ENCODE measurements at places on chromosomes 4 and X.

DNA sequence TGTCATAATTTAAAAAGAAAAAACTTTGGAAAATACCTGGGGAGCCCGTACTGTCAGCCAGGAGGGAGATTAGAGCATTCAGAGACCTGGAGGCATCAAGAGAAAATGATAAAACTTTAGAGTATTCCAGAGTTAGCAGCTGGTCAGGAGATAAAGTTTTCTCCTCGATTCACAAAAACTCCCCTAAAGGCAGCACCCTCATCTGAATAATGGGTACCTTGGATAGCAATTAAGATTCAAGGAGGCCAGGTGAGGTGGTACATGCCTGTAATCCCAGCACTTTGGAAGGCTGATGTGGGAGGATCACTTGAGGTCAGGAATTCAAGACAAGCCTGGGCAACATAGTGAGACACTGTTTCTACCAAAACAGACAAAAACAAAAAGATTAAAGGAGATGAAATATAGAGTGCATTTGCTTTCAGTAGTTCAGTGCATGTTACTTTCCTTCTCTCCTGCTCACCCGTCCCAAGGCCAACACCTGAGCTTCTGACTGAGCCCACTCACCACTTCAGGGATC is 18.6 kb upstream of the RAB40A start:
- no peaks in the 10 kb centered on the region for H3K4me1 ChIP-seq
- peak overlapping the region; percentile 46 for H3K27ac ChIP-seq
- no peaks in the 10 kb centered on the region for H3K36me3 ChIP-seq

GRCh38 chr4:182896421-182896820 is 20.8 kb downstream of the DCTD start:
- H3K27ac ChIP-seq: no peak overlapping the region
- H3K36me3 ChIP-seq: peaks cover 78% of the 10 kb centered on the region
- no peak overlapping the region for H3K4me3 ChIP-seq
- no peak for DNase-seq

GRCh38 chrX:153411255-153411987 is at the start of gene ZFP92:
Gene ZFP92, plus strand, starts transcription at chrX:153411472. Its CDS starts 6,851 bp downstream, at chrX:153418323.
- peak within 1 kb of the TSS; percentile 18 for H3K27ac ChIP-seq
- H3K4me3 ChIP-seq: peak within 1 kb of the TSS; percentile 61
- H3K4me1 ChIP-seq: peaks cover 10% of the 10 kb centered on the region
- DNase-seq: peak; percentile 62
- H3K36me3 ChIP-seq: no peaks in the 10 kb centered on the region

DNA sequence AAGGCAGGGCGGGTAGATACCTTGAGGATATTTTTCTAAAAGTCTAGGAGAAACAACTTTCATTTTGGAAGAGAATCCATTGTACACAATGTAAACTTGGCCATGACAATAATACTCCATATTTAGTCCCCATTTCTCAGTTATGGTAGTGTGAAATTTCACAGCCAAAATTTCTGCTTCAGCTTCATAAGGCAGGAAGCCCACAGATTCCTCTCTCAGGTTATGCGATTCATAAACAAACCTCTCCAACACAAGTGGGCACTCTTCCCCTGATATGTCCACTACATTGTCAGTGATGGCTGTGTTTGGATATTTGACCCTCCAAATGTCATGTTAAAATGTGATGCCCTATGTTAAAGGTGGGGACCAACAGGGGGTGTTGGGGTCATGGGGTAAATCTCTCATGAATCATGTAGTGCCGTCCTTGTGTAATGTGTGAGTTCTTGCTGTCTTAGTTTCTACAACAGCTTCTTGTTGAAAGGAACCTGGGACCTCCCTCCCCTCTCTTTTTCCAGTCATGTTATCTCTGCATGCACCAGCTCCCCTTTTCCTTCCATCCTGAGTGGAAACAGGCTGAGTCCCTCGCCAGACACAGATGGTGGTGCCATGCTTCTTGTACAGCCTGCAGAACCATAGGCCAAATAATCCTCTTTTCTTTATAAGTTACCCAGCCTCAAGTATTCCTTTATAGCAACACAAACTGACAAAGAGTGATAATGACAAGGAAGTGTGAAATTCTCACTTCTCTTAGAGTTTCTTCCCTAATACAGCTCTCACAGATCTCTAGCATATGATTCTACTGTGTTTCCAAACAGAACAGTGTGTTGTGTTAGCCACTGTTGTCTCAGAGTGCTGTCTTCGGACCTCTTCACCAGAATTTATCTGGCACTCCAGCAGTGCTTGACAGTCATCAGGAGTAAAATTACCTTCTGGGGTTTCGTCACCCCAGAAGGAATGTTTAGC is 598.4 kb upstream of the GNPDA2 start:
- H3K4me3 ChIP-seq: no peak overlapping the region
- H3K4me1 ChIP-seq: no peaks in the 10 kb centered on the region
- no peaks in the 10 kb centered on the region for H3K27me3 ChIP-seq
- no peak for DNase-seq

DNA sequence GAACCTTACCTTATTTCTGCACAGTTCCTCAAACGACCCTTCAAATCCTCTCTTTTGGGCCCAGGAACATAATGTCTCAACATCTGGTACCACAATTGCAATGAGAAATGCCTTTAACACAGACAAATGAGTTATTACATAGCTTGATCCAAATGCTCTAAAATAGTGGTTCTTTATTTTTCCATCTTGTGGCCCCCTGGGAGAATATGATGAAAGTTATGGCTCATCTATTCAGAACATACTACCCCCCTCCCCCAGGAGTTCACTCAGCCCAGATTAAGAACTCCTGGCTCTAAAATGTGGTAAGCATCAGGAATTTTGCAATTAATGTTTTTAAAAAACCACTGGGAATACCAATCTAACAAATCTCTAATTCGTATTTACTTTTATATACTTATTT is 23.9 kb upstream of the CENPU start:
- no peak overlapping the region for H3K27ac ChIP-seq
- no peak overlapping the region for H3K4me3 ChIP-seq
- no peak for DNase-seq
- H3K4me1 ChIP-seq: no peaks in the 10 kb centered on the region
- H3K36me3 ChIP-seq: peaks cover 73% of the 10 kb centered on the region

- peaks cover 12% of the 10 kb centered on the region for H3K4me1 ChIP-seq
- no peaks in the 10 kb centered on the region for H3K36me3 ChIP-seq
Observed at GRCh38 chr4:78292341-78292740, 235.2 kb downstream of the FRAS1 start.

DNA sequence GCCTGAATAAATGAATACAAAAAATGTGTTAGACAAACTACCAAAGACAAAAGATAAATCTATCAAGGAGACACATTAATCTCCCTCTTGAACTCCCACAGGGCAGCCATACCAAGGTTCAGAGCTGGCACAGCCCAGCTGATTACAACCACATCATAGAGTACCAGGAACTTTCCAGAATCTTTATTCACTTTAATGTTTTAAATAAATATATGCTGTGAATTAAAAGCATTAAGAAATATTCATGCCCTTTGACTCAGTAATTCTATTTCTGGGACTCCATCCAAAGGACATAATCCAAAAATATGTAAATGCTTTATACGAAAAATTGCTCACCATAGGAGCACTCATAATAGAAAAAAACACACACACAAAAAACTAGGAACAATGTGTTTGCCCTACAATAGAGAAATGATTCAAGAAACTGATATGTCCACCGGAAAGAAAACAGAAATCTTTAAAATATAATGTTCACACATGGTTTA is 126.0 kb downstream of the LDB2 start:
- H3K4me1 ChIP-seq: no peaks in the 10 kb centered on the region
- H3K27ac ChIP-seq: no peak overlapping the region
- no peak for DNase-seq
- H3K36me3 ChIP-seq: no peaks in the 10 kb centered on the region

DNA sequence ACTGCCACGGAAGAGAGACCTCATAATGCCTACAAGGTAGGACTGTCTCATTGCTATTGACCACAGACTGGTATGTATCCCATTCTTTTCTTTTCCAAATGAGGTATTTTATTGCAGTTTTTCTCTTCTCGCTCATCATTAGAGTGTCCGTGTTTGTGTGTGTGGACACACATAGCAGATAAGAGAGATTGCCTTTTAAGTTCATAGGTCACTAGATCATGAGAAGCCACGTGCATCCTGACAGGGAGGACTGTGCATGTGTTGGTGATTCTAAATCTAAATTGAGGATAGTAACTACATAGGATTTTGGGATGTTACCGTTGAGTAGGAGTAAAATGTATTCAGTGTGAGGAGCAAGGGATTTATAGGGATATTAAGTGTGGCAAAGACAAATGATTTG is 37.3 kb downstream of the HPGD start:
- H3K27ac ChIP-seq: no peak overlapping the region
- DNase-seq: no peak
- H3K27me3 ChIP-seq: no peaks in the 10 kb centered on the region
- no peak overlapping the region for H3K4me3 ChIP-seq
- no peaks in the 10 kb centered on the region for H3K36me3 ChIP-seq

- no peak overlapping the region for H3K27ac ChIP-seq
- H3K4me3 ChIP-seq: no peak overlapping the region
- no peak for DNase-seq
- no peaks in the 10 kb centered on the region for H3K4me1 ChIP-seq
Observed at GRCh38 chr4:149135062-149135461, 680.6 kb downstream of the IQCM start.

- DNase-seq: no peak
- peak overlapping the region; percentile 54 for H3K4me3 ChIP-seq
- H3K27ac ChIP-seq: peak overlapping the region; percentile 73
- no peaks in the 10 kb centered on the region for H3K4me1 ChIP-seq
- no peaks in the 10 kb centered on the region for H3K36me3 ChIP-seq
Observed at GRCh38 chrX:1535241-1536041, 1.5 kb downstream of the P2RY8 start.

DNA sequence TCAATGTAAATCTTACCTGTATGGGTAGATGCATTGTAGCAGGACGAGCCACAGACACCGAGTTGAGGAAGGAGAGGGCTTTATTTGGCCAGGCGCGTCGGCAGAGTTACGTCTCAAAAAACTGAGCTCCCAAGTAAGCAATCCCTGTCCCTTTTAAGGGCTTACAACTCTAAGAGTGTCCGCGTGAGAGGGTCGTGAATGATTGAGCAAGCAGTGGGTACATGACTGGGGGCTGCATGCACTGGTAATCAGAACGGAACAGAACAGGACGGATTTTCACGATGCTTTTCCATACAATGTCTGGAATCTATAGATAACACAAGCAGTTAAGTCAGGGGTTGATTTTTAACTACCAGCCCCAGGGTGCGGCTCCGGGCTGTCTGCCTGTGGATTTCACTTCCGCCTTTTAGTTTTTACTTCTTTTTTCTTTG is 524.9 kb upstream of the HTR2C start:
- no peak overlapping the region for H3K4me3 ChIP-seq
- no peaks in the 10 kb centered on the region for H3K4me1 ChIP-seq
- H3K27me3 ChIP-seq: no peaks in the 10 kb centered on the region
- DNase-seq: no peak

DNA sequence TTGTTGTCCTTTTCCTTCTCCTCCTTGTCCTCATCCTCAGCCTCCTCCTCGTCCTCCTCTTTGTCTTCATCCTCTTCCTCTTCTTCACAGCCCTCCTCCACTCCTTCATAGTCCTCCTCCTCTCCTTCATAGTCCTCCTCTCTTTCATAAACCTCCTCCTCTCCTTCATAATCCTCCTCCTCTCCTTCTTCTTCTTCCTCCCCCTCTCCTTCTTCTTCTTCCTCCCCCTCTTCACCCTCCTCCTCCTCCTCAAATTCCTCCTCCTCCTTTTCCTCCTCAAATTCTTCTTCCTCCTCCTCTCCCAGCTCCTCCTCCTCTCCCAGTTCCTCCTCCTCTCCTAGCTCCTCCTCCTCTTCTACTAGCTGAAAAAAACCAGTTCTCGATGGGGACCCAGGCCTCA is 143.8 kb upstream of the RADX start:
- no peak overlapping the region for H3K4me3 ChIP-seq
- DNase-seq: no peak
- no peaks in the 10 kb centered on the region for H3K27me3 ChIP-seq
- no peaks in the 10 kb centered on the region for H3K36me3 ChIP-seq
- no peaks in the 10 kb centered on the region for H3K4me1 ChIP-seq

- H3K27me3 ChIP-seq: peaks cover 46% of the 10 kb centered on the region
- H3K4me3 ChIP-seq: no peak overlapping the region
- H3K27ac ChIP-seq: no peak overlapping the region
- peaks cover 11% of the 10 kb centered on the region for H3K36me3 ChIP-seq
Observed at GRCh38 chr4:1029529-1029928, 18.1 kb downstream of the FGFRL1 start.

- H3K4me3 ChIP-seq: no peak overlapping the region
- H3K4me1 ChIP-seq: no peaks in the 10 kb centered on the region
- H3K36me3 ChIP-seq: no peaks in the 10 kb centered on the region
- H3K27me3 ChIP-seq: no peaks in the 10 kb centered on the region
Observed at GRCh38 chrX:38672646-38673045, 111.3 kb downstream of the TSPAN7 start.

DNA sequence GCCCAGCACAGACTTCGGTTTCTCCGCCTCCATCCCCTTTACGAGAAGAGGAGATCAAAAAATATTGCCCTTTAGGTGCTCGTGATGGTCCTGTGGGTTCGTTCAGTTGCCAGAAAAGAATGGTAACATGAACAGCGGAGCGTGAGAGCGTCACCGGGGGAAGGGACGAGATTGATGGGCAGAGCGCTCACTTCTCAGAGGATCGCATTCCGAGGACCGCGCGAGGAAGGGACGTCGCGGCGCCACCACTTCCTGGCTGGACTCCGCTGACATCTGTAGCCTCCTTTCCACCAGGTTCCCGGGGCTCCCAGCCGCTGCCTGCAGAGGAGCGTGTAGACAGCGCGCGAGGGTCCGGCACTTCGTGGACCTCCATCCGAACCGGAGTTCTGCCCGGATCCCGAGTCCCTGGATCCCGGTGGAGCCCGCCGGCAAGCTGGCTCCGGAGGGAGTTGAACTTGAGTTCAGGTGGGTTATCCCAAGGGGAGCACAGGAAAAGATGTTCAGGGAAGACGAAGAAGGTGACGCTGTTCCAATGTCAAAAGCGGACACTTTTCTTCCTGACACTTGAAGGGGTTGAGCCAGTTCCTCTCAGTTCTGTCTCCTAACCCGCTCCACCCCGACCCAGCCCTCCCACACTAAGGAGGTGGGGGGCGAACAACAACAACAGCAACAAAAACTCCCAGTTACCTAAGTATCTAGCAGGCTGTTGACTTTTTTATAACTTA is 484 bp downstream of the GALNTL6 start:
- no peak overlapping the region for H3K27ac ChIP-seq
- H3K4me3 ChIP-seq: peak overlapping the region; percentile 43
- peaks cover 16% of the 10 kb centered on the region for H3K4me1 ChIP-seq
- no peak for DNase-seq
- H3K27me3 ChIP-seq: peaks cover 23% of the 10 kb centered on the region

DNA sequence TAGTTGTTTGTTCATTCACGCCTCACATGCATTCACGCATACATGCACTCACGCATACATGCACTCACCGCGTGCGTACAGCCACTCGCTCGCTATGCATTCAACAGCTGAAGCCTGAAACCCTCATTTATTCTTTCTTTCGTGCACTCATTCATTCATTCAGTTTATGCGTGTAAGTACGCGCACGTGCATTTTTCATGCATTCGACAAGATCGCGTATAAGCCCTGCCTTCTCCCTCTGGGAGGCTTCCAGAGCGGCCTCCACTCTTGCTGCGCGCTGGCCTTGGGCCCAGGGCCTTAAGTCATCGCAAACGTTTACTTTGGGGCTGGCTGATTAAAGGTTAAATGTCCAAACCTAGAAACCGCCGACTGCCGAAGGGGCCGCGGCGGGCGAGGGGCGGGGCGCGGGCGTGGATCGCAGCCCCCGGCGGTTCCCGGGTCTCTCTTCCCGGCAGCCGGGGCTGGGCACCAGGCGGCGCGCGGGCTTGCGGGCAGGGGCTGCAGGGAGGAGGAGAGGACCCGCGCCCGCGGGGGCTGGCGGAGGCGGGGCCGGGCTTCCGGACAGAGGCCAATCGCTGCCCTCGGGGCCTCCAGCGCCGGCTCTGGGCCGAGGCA is at the start of gene GYG2:
TSS of gene GYG2 (plus strand) at position 587 of the 615 bp plus-strand sequence. CDS start 1,259 bp downstream, outside the sequence.
- H3K27ac ChIP-seq: no peak within 1 kb of the TSS
- no peaks in the 10 kb centered on the region for H3K4me1 ChIP-seq
- peak within 1 kb of the TSS; percentile 32 for H3K4me3 ChIP-seq
